ENCODE measurements at places on chromosomes 16 and 17.

DNA sequence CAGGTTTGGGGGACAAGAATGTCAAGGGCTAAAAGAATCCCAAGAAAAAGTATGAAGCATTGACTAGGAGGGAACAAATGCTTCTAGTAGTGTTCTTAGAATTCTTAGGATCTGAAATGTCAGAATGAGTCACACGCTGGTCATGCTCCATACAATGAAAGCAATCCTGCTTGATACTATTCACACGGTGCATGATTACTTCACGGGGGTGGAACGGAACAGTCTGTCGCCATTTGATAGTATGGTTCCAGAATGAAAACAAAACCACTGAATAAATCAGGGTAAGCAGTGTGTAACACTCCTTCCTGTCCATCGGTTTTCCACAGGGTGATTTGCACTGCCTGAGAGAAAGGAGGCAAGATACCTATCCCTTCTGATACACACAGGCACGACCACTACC, 22.9 kb upstream of the YWHAE start:
- no peak for DNase-seq

- DNase-seq: no peak
Measured at GRCh38 chr17:31484821-31485220, 93.3 kb downstream of the RAB11FIP4 start.

DNA sequence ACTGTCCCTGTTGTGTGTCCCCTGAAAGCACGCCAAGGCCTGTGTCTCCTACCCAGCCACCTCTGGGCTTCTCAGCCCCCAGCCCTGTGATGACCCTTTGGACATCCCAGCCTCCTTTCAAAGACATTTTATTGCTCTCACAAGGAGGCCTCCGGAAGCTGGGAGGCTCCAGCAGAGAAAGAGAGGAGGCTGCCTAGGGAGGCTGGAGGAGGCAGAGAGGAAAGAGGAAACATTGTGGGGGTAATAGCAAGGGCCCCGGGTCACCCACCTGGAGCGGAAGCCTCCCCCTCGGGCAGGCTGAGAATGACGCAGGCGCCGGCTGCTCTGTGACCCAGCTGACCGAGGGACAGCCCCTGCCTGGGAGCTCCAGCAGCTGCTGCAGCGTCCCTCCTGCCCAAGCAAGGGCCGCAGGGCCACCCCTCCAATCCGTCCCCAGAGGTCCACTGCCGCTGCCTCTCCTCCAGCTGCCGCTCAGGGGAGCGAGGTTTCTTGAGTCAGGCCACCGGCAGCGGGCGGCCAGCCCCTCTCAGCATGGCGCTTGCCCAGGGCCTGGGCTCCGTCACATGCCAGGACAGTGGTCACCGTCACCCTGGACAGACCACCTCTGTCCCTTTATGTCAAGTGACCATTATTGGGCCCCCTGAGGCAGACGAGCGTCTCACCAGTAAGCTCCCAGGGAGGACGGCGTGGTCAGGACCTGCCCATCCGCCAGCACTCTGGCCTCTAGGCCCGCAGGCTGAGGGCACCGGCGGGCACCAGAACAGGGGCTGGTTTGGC, 29.3 kb downstream of the ACTG1 start:
- DNase-seq: peak; percentile 64

GRCh38 chr16:51383909-51384308, 232.8 kb upstream of the SALL1 start:
- DNase-seq: no peak

DNA sequence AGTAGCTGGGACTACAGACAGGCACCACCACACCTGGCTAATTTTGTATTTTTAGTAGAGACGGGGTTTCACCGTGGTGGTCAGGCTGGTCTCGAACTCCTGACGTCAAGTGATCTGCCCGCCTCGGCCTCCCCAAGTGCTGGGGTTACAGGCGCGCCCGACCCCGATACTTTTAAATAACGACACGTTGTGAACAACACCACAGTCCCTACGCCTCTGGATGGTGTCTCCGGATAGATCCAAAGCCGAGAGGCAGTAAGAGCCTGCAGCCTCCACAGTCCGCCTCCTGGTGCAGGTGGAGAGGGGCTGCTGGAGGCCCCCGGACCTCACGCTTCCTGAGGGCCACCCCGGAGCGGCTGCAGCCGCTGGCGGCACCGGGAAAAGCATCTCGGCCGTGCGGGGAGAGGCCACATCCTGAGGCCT, 741 bp upstream of the TLCD3A start:
- DNase-seq: peak; percentile 46

DNA sequence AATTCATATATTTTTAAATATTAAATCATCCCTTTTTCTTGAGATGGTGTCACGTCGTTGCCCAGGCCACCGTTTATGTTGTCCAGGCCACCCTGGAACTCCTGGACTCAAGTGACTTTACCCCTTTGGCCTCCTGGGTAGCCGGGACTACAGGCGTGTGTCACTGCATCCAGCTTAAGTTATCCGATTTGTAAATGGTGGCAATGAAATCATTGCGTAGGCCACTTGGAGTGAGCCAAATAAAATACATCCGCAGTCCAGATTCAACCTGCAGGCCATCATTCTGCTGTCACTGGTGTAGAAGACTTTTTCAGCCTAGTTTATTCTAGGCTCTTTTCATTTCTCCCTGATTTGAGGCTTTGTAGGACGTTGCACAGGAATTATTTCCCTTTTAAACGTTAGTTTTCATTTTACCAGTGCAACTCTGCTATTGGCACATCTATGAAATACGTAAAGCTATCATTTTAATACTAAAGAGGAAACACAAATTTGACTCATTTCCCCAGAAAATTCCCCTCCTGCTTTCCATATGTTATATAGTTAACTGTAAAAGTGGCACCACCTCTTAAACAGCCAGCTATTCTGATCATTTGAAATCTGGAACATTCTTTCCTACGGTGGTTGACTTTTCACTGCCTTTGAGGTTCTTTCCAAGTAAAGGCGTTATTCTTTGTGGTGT, 449.8 kb downstream of the MAF start:
- no peak for DNase-seq

DNA sequence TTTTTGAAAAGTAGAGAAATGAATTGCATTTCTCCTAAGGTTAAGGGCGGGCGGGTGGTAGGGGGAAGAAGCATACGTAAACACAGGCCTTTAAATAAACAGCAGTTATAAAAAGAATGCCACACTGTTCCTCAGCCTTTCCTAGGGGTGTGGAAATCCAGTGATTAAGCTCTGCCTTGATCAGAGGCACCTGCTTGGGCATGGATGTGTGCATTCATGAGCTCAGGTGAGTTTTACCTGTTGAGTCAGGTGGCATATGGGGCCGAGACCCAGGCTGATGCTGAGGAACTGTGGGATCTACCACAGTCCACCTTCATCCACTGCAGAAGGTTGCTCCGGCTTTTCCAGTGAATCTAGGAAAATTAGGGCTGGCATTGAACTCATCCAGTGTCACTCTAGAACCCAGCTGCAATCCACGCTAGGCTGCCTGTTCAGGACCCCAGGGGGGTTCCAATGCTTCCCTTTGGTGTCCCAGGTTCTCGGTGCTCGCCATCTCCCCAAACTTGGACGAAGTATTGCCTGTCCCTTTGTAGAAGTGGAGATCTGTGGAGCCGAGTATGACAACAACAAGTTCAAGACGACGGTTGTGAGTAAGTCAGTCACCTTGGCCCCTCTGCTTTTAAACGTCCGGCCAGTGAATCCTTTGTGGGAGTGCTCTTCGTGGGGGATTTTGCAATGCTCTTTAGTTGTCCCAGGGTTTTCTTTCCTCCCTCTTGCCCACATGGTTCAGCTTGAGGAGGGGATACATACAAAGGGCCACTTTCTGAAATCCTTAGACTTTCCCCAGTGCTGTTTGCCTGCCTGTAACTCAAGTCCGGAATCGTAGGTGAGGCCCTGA, 72.7 kb downstream of the SDR42E1 start:
- DNase-seq: no peak

GRCh38 chr16:27642756-27643155, 92.8 kb downstream of the KATNIP start:
- DNase-seq: no peak

DNA sequence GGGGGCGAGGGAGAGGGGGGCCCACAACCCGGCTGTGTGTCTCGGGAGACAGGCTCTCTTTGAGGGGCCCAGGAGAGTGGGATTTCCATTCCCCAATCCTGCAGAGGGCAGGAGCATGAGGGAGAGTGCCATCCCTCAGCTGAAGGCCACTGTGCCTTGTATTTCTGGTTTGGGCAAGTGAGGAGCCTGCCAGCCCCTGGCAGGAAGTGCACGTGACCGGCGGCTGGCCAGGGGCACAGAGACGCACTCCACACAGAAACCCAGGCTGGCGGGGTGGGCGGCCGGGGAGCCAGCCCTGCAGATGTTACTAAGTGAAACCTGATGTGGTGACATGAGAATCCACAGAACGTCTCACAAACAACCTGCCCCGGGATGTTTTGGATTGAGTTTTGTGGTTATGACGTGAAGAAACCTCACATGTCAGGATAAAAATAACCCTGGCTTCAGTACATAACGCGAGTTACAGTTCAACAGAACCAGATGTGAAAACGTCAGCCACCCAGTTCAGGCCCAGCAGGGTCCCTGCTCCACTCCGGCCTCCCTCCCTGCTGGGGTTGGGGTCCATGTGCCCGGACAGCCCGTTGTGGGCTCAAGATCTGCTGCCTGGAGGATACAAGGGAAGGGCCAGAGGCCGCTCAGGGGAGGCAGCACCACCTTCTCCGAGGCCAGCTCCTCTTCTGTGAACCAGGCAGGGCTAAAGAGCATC, 51.7 kb upstream of the MTSS2 start:
- peak; percentile 86 for DNase-seq

- no peak for DNase-seq
Measured at GRCh38 chr17:79482727-79483521, 127.9 kb downstream of the RBFOX3 start.

DNA sequence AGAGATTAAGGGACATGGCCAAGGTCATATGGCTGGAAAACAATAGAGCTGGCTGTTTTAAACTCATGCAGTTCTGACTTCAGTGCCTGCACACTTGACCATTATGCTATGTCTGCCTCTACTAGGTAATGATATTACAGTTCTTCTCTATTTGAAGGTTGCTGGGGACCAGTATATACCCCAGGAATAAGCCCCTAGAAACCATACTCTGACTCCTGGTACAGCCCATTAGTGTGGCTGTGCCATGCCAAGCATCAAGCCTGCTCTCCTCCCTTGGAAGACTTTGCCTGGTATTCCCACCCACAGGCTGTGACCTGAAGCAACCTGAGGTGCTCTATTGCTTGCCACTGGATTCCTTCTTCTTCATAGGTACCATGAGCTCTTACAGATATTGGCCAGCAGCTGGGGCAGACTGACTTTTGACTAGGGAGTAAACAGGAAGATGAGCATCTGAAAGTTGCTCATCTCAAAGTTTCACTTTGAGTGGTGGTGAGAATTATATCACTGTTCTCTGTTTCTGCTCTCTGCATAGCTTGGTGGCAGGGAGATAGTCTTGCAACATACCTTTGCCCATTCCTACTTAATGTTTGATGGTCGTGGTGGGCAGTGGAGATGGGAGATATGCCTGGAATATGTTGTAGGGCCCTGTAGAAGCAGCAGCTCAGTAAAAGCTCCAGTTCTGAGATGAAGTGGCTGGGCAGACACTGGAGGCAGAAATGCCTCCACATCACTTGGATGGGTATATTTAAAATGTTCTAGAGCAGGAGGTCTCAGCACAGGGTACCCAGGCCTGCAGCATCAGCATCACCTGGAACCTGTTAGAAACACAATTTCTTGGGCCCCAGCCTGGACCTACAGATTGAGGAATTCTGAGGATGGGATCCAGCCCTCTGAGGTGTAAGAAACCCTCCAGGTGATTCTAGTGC, 274.7 kb downstream of the HS3ST4 start:
- DNase-seq: no peak

DNA sequence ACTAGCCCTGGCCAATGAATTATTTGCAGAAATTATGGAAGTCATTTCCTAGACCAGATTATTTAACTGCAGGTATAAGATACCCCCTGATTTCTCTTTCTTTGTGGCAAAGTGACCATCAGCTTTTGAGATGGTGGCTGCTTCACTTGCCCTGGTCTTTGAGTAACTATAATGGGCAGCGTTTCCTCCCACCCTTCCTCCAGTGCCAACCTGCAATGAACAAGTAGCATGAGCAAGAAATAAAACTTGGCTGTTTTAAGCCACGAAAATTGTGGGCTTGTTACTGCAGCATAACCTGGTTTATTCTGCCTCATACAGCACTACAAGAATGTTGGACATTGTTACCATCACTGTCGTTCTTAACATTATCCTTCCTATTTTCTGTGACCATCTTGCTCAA, 105.3 kb downstream of the CYLD start:
- DNase-seq: no peak

DNA sequence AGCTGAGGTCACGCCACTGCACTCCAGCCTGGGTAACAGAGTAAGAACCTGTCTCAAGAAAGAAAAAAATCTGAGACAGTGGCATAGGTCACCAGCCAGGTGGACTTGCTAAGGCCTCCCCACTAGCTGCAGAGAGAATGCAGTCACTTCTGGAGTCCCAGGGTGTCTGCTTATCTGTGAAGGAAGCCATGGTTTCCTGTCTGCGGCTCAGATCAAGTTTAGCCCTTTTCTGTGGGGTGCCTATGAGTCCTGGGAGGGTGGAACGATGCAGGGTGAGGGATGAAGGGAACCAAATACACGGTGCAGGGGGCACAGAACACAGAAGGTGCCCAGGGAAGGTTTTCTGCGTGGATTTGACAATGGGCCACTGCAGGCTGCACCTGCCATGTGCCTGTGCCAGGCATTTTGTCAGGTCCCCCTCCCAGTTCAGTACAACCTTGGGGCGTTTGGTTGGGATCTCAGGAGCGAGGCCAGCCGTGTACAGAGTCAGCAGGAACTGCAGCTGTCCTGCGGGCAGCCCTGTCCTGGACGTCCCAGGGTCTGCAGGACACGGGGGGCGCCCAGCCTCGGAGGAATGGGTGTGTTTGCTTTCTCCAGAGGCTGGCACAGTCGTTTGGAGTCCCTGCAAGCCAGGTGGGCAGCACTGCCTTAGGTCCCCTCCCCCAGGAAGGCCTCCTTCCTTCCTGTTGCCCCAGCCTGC, 41.8 kb downstream of the RAB11FIP4 start:
- no peak for DNase-seq

DNA sequence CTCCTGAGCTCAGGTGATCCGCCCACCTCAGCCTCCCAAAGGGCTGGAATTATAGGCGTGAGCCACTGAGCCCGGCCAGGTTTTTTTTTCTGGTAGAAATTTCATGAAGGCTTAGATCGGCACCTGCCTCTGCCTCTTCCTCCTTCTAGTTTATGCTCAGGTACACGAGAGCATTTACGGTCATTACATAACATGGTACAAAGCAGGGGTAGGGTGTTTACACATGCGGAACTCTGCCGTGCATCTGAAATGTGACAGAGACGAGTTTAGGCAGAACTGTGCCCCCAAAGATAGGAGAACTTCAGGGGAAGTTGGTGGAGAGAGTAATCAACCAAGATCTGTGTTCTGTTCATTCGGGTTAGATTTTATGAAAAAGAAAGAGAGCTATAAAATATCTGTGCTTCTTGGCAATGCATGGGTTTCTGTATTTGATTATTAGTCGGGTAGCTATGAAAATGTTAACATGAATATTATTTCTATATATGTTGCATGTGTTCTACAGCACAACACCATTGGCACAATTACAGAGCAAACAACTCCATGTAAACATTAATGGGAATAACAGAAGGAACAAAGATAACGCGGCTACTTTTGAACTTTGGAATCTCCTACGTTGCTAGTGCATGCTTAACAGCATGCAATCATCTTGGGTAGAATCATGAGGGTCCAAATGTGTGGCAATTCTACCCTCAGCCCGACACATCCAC, 23.5 kb upstream of the MAP2K6 start:
- no peak for DNase-seq

GRCh38 chr17:31802502-31802901, 56.5 kb downstream of the COPRS start:
- no peak for DNase-seq
